ENCODE measurements at places on chromosomes 6 and 20.

DNA sequence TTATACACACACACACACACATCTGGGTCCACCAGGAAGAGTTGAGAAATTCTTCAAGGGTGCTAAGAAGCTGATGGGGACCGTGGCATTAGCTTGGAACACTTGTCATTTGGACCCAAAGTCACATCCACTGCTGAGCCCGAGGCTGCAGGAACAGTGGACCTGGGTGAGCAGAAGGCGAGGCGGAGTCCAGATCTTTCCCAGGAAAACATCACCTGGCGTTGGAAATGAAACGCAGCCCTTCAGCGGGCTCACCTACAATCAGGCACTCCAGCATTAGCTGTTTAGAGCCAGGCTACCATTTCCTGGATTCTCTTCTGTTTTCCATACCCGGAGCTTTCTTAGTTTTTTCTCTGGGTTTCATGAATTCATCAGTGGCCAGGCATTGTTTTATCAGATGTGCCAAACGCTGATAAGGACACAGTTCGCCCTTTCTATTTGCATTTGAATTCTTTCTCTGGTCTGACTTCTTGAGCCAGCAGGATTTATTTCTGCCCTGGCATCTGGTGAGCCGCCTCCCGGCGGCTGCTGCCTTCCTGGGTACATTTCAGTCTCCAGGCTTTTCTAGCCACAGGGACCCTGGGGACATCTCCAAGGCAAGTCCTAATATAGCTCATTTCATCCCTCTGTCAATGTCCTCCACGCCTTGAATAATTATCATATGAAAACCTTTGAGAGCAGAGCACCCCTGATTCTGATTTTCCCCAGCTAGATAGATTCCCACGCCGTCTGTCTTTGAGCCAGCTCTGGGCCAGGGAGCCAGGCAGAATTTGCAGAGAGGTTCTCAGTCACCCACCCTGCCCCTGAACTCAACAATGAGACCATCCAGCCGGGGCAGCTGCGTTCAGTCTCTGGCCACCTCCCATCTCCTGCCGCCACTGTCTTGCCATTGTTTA is 170.9 kb downstream of the TTLL2 start:
- DNase-seq, result no peak

DNA sequence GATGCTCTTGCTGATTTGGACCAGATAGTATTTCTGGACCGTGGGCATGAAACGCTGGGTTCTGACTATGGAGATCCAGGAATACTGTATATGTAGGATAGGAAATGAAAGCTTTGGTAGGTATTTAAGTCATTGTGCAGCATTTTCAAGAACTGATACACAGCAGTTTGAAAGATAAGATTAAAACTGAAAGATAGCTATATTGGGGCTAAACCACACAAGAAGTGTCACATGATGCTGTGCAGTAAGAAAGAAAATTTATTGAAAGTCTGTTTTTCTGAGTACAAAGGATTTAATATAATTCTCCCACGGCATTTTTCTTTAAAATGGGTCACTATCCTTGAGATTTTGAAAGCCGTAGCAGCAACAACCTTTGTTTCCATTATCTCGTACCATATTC is 305 bp downstream of the IL17A start:
- DNase-seq, result no peak

GRCh38 chr6:156557251-156557910 is 219.8 kb upstream of the ARID1B start:
- DNase-seq, result no peak

DNA sequence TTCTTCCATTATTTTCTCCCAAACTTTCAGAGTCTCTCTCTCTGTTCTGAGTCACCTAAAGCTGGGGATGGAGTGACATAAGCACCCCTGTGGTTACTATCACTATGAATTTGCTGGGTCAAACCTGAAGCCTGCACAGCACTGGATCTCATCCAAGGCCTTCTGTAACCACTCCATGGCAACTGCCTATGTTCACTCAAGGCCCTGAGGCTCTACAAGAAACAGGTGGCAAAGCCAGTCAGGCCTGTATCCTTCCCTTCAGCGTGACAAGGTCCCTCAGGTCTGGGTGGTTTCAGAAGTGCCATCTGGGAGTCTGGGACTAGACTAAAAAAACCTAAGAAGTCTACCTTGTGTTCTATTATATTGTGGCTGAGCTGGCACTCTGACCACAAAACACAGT is 1278.8 kb upstream of the EYS start:
- DNase-seq, result no peak

DNA sequence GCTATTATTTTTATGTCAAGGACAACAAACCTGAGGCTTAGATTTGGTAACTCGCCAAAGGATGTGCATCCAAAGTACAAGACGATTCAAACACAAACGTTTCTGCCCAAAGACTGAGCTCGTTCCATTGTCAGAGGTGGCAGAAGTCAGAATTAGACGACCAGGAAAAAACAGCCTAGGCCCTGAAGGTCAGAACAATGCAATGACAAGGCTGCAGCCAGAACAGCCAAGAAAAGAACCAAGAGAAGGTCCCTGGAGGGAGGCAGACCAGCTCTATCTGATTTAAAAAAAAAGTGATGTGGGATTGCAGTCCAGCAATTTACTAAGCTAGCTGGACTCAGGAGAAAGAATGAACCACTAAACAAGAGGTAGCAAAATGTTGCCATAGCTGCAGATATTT is 54.2 kb downstream of the NCOA7 start:
- no peak for DNase-seq

GRCh38 chr20:39242614-39243013 is 280.5 kb downstream of the DHX35 start:
- no peak for DNase-seq

- no peak for DNase-seq
These were observed 2.0 kb downstream of the TRAM2 start for GRCh38 chr6:52574709-52575501.

DNA sequence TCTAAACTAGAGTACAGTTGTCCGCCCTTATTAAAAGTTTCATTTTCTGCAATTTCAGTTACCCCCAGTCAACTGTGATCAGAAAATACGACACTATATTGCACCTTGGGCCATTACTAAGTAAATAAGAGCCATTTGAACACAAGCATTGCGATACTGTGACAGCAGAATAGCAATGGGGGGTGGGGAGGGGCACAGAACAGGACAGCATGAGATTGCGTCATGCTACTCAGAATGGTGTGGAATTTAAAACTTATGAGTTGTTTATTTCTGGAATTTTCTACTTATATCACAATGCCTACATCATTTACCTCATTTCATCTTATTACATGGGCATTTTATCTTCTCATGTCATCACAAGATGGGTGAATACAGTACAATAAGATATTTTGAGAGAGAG is 166.3 kb downstream of the MANEA start:
- DNase-seq, result no peak

GRCh38 chr6:118648866-118649554 is 2.4 kb downstream of the CEP85L start:
- no peak for DNase-seq

GRCh38 chr6:107408714-107409113 is 50.6 kb downstream of the PDSS2 start:
- DNase-seq, result no peak

- DNase-seq, result no peak
These were observed 540.1 kb upstream of the FLRT3 start for GRCh38 chr20:14877301-14878028.

DNA sequence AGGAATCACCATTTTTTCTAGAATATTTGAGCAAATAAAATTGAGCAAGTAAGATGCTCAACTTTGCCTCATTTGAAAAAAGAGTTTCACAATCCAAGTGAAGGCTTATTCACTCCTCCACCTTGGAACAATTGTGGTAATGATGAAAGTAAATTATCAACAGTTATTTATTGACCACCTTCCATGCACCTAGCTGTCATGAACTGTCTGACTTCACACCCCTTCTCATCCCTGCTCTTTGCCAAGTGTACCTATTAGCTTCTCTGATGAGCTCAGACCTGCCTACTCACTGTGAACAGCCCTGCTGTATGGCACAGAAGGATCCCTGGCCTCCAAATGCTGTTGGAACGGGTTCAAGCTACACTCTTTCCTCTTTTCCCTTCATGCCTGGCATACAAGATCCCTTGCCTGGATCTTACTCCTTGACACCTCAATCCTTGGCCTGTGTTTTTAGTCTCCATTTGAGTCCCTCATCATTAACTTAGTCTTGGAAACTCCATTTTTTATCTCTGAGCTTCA is 99.0 kb upstream of the PREP start:
- DNase-seq, result no peak

GRCh38 chr6:88369262-88369661 is 203.1 kb upstream of the CNR1 start:
- DNase-seq, result no peak

GRCh38 chr6:139967497-139967896 is 593.0 kb upstream of the CITED2 start:
- no peak for DNase-seq

DNA sequence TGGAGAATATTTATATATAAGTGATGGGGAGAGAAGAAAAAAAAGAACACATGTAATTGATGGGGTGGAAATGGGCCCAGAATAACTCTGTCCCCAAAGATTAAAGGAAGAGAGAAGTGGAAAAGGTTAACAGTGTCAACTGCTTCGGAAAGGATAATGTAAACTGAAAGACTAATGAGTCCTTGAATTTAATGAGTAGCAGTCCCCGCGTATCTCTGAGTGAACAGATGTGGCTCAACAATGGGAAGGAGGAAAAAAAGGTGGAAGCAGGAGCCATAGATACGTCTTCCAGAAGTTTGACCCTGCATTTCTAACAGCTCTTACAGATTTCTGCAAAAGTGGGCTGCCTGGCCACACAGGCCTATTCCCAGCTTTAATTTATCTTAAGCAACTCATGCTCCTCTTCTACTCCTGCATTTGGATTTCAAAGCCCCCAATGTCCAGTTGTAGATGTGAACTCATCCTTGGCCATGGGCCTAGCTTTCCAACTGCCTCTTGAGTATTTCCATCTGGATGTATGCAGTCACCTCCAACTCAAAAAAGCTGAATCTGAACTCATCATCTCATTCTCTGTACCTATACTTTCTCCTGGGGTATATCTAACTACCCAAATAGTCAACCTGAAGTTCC is 61.3 kb downstream of the DST start:
- no peak for DNase-seq

GRCh38 chr20:12595841-12596240 is 412.9 kb upstream of the SPTLC3 start:
- DNase-seq, result no peak

GRCh38 chr6:159109391-159109790 is 59.8 kb upstream of the FNDC1 start:
- DNase-seq, result no peak

DNA sequence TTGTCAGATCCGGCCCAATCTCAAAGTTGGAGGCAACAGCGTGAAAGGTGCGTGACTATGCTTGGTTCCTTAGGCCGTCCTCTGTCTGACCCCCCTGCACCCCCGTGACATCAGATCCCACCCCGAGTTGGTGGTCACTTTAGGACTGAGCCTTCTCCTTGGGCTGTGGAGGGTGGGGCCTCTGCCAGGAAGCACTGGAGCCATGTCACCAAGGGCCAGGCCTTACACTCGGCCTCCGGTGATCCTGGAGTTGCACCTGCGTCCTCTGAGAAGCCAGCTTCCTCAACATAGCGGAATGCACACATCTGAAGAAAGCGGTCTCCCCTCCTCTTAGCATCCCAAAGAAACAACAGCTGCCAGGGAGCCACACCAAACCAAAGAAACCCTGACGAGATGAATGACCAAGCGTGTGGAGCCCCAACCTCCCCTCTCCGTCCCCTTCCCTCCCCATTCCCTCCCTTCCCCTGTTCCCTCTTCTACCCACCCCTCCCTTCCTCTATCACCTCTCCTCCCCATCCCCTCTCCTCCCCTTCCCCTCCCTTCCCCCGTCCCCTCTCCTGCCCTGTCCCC is 182.6 kb downstream of the TTLL2 start:
- DNase-seq, result no peak

GRCh38 chr6:52590152-52590891 is 13.5 kb upstream of the TRAM2 start:
- no peak for DNase-seq

GRCh38 chr20:53872561-53873229 is 197.7 kb downstream of the BCAS1 start:
- DNase-seq, result no peak

DNA sequence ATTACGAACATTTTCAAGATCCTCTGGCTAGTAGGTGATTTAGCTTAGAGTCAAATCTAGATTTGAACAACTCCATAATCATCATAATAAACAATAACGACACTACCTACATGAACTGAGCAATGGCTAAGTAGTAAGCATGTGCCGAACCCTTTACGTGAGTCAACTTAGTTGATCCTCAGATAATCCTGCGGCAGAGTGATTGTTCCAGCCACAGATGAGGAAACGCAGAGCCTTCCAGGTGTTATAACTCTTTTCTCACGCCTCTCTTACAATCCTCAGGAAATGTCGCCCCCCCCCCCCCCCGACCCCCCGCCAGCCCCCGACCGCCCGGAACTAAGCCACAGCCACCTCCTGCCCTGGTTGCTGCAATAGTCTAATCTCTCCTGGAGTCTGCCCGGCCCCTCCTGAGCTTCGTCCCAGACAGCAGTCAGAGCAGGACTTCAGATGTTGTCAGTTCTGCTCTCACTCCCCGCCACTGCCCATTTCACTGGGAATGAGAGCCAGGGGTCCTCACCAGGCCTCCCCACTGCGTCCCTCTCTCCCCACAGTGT is 141.5 kb upstream of the AGPAT4 start:
- DNase-seq, result no peak

GRCh38 chr20:63736893-63737694 is 630 bp downstream of the LIME1 start:
- DNase-seq, result no peak

DNA sequence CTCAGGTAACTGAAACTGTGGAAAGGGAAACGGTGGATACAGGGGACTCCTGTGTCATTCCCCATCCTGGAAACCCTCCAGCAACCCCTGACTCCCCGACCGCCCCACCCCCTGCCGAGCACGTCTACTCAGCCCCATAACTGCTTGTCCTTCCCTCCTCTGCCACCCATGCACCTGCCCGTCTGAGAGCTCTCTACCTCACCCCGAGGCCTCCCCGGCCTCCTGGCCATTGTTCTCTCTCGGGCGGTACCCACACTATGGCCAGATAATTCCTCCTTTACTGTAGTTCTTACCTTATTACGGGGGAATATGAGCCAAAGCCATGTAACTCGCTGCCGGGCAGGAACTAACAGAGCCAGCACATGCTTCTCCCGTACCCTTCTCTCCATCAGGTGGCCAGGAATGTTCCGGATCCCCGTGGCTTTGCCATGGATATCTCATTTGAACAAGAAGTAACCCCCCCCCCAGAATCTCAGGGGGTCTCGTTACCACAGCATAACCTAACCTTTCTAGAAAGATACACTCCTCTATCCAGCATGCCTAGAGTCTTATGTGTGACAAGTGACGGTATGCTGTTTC is 4.8 kb upstream of the IRF4 start:
- DNase-seq, result no peak

- no peak for DNase-seq
These were observed 197.7 kb downstream of the CD109 start for GRCh38 chr6:73893696-73894095.

DNA sequence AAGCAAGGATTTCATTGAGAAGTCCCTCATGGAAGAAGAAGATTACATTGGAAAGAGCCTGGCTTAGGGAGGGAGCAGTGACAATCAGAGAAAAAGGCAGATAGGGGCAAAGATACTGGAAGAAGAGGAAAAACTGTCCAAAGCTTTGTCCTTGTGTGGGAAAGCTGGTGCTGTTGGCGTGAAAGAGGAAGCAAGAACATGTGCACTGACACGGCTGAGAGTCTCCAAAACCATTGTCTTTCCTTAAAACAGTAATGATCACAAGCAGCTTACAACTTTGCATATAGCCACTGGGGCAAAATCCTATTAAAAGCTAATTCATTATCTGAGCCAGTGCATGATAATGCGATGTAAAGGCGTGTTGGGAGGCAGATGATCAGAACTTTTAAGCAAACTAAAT is 85.1 kb upstream of the ESR1 start:
- DNase-seq, result no peak
